IPS DF 6.9 (cell line): ENCODE measurements at places on chromosomes 6 and 20.

GRCh38 chr6:150764334-150765066 is 101.0 kb upstream of the MTHFD1L start:
- no peak for DNase-seq

- no peak for DNase-seq
Measured at GRCh38 chr6:154476494-154476893, 34.0 kb downstream of the CNKSR3 start.

- DNase-seq: no peak
Measured at GRCh38 chr6:158206740-158207421, 38.7 kb downstream of the GTF2H5 start.

DNA sequence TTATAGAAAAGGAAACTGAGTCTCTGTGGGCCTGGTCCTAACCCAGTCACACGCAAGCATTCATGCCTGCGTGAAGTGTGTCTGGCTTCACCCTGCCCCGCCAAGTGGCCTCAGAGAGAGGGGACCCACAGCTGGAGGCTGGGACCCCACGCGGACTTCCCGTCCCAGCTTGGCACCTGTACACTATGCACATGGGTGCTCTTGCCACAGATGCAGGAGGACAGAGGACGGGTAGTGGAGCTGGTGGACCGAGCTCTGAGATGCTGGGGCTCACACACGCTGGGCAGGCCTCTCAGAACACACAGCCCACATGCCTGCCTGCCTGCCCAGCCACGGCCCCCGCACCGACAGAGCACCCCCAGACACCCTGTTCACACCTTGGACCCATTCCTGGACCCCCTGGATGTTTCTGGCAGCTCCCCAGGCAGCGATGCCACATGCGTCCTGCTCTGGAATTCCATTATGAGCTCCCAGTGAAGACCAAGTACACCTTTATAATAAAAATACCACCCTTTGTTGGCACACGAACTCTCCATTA is 24.9 kb upstream of the SMOC2 start:
- DNase-seq: no peak

DNA sequence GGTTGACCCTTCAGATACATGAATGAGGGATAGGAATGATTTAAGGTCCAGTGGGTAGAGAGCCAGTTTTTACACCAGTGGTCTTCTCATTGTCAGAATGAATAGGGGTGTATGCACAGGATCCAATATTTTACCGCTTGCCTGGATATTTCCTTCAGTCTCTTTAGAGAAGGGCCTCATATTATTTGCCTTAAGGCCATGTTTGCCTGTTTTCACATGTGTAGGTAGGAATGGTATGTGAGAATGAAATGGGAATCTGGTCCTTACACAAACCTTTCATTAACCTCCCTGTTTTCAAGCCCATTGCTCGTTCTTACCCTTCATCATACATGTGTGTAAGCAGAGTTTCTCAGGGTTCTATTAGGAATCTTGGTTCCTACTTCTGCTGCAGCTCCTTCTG is 62.4 kb downstream of the LIN28B start:
- no peak for DNase-seq

DNA sequence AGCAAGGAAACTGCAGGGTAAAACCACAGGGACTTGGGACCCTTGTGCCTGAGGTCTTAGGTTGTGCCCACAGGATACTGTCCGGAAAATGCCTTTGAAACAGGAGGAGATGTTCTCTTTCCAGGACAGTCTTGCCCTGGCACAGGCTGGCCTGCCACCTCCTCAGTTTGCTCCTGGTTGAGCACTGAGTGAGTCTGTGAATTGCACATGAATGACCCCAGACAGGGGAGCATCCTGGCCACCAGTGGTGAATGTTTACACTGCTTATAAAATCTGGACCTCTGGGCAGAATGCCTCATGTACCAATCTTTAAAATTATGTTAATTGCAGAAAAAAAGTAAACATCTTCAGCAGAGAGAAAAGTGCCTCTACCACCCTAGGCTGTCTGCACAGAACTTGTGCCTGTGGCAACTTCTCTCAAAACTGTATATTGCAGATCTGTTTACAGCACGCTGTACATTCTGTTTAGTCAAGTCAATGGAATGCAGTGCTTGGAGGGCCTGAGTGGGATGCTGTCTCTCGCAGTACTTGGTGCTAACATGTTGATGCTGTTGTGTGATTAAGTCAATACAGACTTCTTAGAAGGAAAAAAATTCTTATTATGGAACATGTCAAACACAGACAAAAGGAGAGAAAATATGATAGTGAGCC is 242.1 kb downstream of the SOD2 start:
- DNase-seq: no peak

- no peak for DNase-seq
Measured at GRCh38 chr6:49366539-49366938, 96.5 kb downstream of the MMUT start.

DNA sequence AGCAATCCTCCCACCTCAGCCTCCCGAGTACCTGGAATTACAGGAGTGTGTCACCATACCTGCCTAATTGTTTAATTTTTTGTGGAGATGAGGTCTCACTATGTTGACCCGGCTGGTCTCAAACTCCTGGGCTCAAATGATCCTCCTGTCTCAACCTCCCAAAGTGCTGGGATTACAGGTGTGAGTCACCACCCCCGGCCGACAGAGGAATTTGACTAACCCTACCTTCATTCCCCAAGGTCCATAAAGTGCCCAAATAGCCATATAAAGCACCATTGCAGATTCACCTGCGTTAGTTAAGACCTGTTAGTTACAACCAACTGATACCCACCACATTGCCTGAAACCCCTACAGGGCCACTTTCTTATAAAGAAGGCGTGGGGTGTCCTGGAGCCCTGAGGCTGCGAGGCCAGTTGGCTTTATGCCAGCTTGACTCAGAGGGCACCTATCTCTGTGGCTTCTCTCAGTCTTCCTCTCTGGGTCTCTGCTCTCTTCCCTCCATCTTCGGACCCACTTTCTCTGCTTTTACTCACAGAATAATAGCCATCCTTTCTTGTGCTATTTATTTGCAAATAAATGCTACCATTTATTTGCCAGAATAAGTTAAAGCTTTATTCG is 65.6 kb downstream of the SLC2A10 start:
- DNase-seq: no peak

DNA sequence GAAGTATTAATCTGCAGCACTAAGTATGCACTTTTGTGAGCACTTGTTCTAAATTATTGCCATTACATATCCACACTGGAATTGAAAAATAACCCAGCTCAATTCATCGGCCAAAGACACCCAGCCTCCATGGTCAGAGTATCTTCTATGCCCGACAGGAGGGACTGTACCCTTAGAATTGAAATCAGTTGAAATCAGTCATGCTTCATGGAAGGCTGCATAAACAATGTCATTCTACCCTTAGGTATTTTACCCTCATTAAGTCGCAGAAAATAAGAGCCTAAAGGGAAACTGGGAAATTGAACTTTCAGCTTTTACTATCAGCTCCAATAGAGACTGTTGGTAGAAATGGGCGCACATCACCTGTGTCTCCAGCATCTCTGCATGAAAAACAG is 2.9 kb upstream of the RAMACL start:
- DNase-seq: no peak

- no peak for DNase-seq
Measured at GRCh38 chr6:2155206-2155605, 90.2 kb downstream of the GMDS start.
